Gastroesophageal sphincter (tissue), 4 donors: ENCODE measurements at places on chromosomes 5 and 9. TPM values are rescaled to one million over a fixed set of nuclear protein-coding genes. Genes with fewer than 3 reads are reported as not detected.
A peak's percentile ranks its signal among the peaks of the same experiment; 100 is the strongest.

DNA sequence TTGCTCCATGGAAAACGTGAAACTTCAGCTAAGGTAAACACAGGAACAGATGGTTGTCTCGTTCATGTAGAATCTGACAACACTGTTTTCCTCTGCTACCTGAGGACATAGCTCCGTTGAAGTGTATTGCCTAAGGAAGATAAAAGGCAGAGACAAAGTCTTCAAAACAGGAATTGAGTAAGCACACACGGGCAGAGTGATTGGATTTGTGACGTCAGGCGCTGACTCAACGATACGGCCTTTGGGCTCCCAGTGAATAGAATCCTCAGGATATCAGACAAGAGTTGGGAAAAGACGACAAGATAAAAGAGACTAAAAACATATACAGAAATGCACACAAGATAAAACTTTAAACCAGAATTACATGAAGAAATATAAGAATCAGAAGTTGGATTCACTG lies 787.1 kb upstream of the CTNND2 start:
- ATAC-seq: no peak

GRCh38 chr9:87882627-87883026 lies at the start of gene SPATA31E1:
Gene SPATA31E1, plus strand, starts transcription at chr9:87882877. Its CDS starts 15 bp downstream, at chr9:87882892.
- no peak for ATAC-seq

- no peak for ATAC-seq
Observed at GRCh38 chr5:1743769-1744085, 55.9 kb downstream of the MRPL36 start.

GRCh38 chr9:123216251-123216797 lies 52.1 kb downstream of the STRBP start:
- no peak for ATAC-seq

DNA sequence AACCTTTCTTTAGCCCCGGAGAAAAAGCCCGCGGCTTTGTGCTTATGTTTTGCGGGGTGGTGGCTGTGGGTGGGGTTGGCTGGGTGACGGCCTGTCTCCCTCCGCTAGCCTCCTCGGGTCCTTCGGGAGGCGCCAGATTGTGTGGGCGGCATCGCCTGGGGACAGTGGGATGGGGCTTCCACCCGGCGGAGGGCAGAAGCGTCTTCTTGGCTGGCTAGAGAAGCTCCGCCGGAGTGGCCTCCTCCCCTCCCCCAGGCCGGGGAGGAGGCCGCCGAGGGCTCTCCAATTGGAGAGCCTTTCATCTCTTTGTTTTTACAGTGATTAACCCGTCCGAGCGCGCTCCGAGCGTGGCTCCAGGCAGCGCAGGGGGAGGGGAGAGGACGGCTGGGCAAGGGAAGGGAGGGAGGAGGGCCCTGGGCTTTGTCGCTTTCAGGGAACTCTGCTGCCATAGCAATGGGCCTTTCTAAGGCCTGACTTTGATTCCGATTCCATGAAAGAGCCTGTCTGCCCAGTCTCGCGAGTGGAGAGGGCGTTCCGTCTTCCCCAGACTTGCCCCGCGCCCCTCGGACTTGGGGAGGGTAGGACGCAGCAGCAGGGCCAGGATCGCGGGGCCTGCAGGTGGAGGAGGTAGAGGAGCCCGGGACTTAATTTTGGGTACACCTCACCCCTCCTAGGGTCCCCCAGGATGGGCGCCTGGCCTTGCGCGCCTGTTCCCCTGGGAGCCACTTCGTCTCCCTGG lies 36.7 kb upstream of the TIFAB start:
- no peak for ATAC-seq

DNA sequence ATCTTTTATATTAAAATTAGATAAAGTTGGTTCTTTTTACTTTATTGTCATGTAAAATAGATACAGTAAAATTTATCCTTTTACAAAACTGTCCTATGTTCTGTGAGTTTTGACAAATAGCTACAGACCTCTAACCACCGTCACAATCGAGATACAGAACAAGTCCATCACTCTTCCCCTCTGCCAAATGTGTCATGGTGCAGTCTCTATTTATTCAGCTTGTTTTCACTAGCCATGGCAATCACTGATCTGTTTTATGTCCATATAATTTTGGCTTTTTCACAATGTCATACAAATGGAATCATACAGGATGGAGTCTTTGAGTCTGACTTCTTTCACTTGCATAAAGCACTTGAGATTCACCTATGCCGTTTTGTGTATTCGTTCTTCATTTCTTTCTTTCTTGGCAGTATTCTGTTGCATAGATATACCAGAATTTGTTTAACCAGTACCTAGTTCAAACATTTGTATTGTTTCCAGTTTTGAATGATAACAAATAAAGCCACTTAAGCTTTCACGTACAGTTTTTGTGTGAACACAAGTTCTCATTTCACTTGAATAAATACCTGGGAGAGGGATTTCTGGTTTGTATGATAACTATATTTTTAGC lies 273.2 kb upstream of the MPDZ start:
- ATAC-seq: no peak

DNA sequence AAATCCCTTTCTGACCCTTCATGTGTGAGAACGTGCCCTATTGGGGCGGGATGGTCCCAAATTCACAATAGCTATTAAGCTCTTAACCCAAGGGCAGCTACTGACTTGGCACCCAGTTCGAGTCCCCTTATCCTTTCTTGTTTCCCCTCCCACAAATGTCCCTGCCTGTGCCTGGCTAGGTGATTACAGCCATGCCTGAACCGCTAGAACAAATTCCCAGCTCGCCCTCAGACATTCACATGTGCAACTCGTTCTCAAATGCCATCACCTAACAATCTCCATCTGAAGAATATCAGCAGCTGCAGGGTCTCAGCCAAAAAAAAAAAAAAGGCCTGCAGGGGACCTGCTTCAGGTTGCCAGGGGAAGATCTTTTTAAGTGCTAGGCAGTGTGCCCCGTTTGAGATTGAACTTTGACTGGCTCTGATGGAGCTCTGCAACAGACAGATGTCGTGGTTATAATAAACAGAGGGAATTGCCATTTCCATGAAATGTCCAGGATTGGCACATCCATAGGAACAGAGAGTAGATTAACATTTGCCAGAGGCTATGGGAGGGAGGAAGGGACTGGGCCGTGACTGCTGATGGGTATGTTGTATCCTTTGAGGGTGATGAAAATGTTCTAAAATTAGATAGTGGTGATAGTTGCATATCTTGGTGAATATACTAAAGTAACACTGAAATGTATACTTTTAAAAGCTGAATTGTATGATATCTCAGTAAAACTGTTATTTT lies 347.2 kb upstream of the WWC1 start:
- no peak for ATAC-seq

GRCh38 chr9:116380496-116380995 lies 227.0 kb downstream of the PAPPA start:
- ATAC-seq: no peak

- ATAC-seq: no peak
Observed at GRCh38 chr5:148981353-148981752, 81.5 kb downstream of the SH3TC2 start.

- no peak for ATAC-seq
Observed at GRCh38 chr9:68777070-68777763, 72.2 kb downstream of the PIP5K1B start.

- no peak for ATAC-seq
Observed at GRCh38 chr5:151255621-151256286, 2.8 kb downstream of the GM2A start.

DNA sequence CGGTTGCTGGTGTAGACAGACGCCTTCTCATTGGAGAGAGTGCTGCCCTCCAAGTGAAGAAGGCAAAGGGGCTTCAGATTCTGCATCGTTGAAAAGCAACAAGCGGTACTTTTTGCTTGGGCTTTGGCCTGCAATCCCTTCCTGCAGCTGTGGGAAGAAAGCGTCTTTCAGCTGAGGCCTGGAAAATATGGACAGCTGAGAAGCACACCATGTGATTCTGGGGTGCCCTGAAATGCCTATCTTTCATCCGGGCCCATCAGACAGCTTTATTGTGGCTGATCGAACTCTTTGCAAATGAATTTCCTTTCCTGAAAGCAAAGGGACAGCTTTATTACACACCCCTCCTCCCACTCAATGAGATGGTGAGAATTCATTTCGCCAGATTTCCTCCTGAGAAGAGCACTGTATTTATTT lies 74.0 kb downstream of the NSG2 start:
- ATAC-seq: no peak

DNA sequence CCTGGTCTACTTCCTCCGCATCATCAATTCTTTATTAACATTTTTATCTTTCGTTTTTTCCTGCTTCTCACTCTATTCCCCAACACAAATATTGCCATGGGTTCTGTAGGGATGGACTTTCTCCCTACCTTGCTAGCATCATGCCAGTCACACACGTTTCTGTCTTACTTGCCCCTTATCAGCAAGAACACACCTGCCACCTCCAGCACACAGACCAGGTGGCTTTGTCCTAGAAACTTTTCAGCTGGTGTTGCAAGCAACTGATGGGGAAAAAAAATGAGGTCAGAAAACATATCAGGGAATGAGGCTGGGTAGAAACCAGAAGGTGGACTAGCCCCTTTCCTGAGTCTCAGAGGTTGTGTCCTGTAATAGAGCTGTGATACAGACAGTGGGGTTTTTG lies 5.8 kb downstream of the SH3RF2 start:
- no peak for ATAC-seq

- no peak for ATAC-seq
Observed at GRCh38 chr5:176734756-176735342, 75.5 kb upstream of the UNC5A start.

DNA sequence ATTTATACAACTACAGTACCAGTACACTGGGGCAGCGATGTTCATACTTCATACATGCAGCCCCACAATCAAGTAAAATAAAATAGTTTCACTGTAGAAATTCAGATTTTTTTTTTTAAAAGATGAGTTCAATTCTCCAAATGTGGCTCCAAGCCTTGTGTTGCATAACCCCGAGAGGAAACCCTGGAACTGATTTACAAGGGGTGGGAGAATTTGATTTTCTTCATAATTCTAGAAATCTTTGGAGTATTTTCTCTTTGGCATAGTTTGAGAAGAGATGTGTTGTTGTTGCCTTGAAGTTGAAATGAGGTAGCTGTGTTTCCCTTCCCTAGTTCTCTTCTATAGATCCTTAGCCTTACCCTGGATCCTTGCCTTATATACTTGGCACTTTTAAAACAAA lies 3.1 kb downstream of the RHOBTB3 start:
- no peak for ATAC-seq

GRCh38 chr5:69450116-69450515 lies 35.2 kb downstream of the MARVELD2 start:
- no peak for ATAC-seq

DNA sequence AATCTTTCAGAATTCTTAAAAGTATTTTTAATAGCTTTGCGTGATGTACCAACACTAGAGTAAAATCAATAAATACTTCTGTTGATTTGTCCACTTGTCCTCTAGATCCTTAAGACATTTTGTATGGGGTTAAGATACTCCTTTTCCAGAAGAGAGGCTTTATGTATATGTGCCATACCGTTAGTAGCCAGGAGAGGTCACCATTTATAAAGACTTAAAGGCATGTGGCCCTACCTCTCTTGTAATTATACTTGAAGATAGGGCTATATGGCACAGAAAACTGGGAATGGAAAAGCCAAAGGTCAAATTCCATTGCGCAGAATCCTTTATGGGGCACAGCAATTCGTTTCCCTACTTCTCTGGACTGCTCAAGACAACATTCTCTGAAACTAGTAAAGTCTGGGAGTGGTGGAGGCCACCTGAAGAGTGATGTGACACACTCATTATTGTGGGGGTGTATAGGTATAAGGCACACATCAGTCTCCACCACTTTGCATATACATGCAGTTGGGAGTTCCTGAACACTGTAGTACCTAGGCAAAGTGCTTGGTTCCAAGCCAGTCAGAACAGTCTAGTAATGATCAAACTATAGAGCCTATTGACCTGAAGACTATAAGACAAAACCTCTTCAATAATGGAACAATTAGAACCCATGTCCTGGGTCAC lies 140.1 kb upstream of the FBXL17 start:
- ATAC-seq: peak; percentile 51

- no peak for ATAC-seq
Observed at GRCh38 chr5:154403776-154404387, 41.9 kb upstream of the SAP30L start.

GRCh38 chr9:33840381-33840780 lies 23.4 kb downstream of the UBE2R2 start:
- no peak for ATAC-seq

DNA sequence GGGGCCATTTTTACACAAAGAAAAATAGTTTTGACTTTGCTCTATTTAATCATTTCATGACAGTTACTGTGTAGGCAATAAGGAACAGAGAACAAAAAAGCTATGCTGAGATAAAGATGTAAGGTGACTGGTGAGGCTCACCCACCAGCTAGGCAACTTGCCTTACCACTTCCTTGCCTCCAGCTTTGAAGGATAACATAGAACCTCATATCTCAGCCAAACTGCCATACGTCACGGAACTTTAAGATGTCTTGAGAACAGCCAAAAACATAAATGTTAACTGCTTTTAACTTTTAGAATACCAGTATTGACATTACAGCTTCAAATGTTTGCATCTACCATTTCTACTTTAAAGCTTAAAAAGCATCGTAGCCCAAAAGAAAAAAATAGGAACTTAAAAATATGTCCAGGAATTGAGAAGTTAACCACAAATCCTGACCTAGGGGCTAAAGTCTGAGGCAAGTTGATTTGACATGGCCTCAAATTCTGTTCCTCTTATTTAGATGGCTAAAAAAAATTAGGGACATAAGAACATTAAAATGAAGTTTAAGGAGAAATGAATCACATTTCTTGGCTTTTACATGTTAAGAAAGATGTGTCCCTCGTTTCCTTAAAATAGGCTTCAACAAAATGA lies 7.7 kb upstream of the GCNT4 start:
- no peak for ATAC-seq

GRCh38 chr5:135433681-135434426 lies 13.3 kb downstream of the DCANP1 start:
- no peak for ATAC-seq

DNA sequence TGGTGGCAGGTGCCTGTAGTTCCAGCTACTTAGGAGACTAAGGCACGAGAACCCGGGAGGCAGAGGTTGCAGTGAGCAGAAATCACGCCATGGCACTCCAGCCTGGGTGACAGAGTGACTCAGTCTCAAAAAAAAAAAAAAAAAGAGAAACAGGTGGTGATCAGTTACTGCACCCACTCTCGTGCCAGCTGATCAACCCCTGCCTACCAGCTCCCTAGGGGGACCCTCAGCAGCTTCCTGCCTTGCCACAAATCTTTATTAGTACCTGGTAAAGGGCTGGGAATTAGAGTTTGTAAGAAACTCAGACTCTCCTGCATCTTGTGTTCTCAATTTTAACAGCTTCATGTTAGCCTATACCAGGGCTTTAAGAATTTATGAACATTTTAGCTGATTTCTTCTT lies 914.9 kb downstream of the EFNA5 start:
- no peak for ATAC-seq

- no peak for ATAC-seq
Observed at GRCh38 chr9:2087500-2088313, 72.6 kb downstream of the SMARCA2 start.

- ATAC-seq: no peak
Observed at GRCh38 chr9:133371261-133371711, 4.6 kb downstream of the SURF4 start.

The CCDC187 gene
- not detected for total RNA-seq

The PNPLA7 gene
- total RNA-seq: 11.2 TPM

The AGXT2 gene
- not detected for total RNA-seq

The CREBRF gene
- total RNA-seq: 72.7 TPM

The MLANA gene
- not detected for total RNA-seq

The ELP1 gene
- total RNA-seq: 18.6 TPM

The NIPAL4 gene
- 4.8 TPM for total RNA-seq

The HACD4 gene
- total RNA-seq: 16.0 TPM
